CD4-positive, alpha-beta T cell treated with Interleukin-17A for 1 hour (primary cell): ENCODE measurements at places on chromosomes 4 and X.

DNA sequence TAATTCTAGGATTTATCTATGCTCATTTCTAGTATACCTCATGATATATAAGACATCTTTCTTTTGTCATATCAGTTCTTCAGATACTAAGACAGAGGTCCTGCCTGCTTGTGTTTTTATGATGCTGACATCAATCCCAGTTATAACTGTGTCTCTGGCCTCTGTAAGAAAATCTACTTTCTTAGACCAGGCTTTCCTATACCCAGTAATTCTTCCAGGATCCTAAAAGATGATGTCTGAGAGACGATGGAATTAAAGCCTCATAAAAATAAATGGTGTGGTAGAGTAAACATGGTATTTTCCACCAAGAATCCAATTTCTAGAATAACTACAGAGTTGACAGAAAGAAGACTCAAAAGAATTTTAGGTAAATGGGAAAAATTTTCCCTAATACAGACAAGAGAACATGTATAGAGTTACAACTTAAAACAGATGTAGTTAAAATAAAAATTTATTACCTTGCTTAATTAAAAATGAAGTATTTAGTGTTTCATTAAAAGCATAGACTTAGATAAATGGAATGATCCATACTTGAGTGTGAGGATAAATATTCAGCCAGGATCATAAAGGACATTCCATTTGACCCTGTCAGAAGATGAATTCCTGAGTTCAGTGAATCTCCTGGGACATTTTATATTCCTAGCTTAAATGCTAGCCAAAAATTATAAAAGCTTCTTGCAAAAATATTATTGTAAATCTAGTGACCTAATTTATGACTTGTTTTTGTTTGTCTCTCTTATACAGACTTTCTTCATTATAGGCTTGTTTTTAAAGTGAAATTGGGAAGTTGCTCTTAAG is 137.4 kb downstream of the PDLIM5 start:
- DNase-seq = no peak

GRCh38 chr4:151854731-151855130 is 93.9 kb upstream of the GATB start:
- no peak for DNase-seq

DNA sequence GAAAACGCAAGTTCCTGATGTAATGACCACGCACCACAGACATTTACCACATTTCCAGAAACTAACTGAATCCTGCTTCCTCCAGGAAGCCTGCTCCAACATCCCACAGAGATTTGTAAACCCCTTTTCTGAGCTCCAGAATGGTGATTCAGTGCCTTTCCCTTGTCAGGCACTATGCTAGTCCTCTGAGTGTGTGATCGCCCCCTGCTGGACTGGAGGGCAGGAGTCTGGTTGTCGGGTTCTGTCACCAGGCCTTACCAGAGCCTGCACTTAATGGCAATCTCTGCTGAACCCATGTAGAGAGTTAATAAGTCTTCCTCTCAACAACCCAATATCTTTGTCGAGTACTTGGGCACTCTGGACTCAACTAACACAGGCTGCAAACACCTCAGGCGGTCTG is 14.5 kb upstream of the KDM5C start:
- no peak for DNase-seq

DNA sequence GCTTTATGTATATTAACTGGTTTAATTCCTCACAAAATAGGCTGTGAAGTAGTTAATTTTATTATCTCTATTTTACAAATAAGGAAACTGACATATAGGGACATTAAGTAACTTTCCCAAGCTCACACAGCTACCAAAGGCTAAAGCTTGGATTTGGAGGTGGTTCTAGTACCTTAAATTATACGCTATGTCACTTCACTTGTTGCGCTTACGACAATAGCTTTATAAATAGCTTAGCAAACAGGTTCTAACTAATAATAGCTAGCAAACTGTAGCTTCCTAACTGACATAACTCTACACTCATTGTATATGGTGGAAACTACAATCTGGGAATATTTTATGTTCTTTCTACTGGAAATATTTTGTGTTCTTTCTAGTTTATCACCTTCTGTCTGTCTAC is 666.4 kb upstream of the CPEB2 start:
- DNase-seq = no peak

DNA sequence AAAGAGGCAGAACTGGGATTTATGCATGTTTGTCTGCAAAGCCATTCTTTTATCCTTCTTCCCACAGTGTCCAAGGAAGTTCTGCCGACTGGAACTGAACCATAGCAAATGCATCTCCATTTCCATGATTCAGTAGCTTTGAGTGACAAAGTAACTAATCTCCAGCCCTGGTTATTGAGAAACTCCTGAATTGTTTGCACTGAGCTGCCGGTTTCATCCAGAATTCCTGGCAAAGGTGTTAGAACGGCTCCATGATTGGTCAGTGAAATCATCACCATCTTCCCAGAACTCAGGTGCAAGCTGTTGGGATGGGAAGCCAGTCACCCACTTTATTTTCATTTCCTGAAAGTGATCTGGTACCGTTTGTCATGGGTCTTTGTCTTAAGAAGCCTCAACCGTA is 47.0 kb upstream of the SLC34A2 start:
- no peak for DNase-seq

- no peak for DNase-seq
These were observed 5.8 kb upstream of the CXCL8 start for GRCh38 chr4:73734530-73735001.
